ENCODE measurements at places on chromosomes 7 and 10.

DNA sequence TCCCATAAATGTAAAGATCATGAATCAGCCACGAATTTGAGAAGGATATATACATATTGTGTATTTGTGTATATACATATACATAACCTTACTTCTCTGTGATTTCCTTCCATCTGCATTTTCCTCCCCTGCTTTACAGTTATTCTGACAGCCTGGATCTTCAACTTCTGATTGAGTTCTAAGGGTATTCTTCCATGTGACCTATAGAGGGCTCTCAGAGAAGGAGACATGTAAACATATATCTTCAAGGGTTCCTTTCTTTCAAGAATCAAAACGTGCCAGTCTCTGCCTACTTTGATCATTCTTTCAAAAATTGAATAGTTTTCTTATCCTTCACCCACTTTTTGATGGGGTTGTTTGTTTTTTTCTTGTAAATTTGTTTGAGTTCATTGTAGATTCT, 453.7 kb upstream of the POT1 start:
- DNase-seq, result no peak

DNA sequence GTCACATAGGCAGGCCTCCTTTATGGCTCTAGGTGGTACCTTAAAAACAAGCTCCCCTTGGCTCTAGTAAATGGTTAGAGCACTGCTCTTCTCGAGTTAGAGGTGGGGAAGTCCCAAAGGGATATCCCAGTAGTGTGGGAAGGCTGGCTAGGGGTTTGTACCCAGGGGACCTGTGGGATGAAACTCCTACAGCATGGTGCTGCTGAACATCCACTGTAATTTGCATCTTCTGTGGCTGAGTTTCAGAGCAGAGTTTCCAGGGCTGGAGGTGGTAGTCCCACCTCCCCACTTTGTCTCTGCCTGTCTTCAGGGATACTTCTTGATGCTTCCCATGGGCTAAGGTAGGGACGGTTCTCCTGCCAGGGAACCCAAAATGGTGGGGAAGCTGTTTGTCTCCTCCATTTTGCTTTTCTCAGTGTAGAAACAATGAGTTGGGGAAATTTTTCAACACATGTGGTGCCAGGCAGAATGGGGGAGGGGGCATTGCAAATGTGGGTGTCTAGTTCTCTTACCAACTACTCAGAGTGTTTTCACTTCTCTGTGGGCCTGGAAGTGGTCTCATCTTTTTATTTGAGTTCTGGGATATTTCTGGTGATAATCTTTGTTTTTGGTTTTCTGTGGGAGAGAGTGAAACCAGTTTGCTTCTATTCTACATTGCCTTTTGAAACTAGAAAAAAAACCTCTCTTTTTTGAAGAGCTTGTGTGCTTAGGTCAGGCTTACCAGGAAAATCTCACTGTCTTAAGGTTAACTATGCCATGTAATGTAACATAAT, 36.3 kb downstream of the SCART1 start:
- no peak for DNase-seq

DNA sequence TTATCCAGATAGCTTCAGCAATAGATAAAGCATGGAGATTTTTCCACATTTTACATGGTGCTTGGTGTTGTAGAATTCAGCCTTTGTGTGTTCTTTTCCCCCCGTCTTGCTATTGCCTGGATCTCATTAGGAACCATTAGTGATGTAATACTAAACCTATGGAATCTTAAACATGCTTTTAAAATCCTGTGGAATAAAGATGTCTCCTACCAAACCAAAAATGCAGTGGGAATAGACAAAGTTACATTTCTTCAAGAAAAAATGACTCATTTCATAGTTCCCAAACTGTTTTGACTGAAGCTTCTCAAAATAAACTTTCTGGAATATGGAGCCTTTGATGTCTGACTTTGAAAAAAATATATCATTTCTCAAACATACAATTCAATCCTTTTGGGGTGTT, 44.0 kb downstream of the CALD1 start:
- no peak for DNase-seq

- no peak for DNase-seq
These were observed 562.9 kb upstream of the ADARB2 start for GRCh38 chr10:2300231-2300630.

DNA sequence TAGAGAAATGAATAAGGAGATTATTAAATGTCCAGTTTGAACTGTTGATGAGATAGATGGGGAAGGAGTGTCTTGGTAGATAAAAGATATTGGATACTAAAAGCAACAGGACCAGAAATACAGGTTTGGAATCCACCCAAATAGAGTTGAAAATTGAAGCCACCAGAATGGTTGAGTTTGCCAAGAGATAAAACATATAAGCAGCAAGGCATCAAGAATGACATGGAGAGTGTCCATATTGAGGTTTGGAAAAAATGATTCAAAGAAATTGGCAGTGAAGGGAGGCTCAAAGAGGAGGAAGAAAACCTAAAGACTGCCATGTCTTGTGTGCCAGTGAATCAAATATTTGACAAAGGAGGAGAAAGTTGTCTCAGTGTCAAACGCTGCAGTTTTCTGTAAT, 24.2 kb downstream of the CFAP69 start:
- no peak for DNase-seq

GRCh38 chr10:49323171-49323895, 24.4 kb downstream of the C10orf71 start:
- no peak for DNase-seq

DNA sequence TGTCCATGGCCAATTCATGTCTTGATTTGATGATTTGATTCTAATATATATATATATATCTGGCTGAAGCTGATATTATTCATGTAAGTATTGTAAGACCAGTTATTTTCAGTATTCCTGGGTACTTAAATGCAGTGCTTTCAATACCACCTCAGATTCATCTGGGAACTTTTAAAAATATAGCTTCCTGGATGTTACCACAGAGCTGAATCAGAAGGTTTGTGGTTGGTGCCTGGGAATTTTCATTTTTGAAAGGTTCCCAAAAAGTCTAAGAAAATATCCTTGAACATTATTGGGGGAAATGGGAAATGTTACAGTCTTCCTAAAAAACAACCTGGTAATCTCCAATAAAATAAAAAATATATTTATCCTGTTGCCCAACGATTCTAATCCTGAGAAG, 10.7 kb upstream of the PPP3CB start:
- DNase-seq, result no peak
